ENCODE measurements at places on chromosomes 16 and 17.

- DNase-seq = peak; percentile 20
These were observed 149.6 kb downstream of the SOX9 start for GRCh38 chr17:72270273-72270924.

DNA sequence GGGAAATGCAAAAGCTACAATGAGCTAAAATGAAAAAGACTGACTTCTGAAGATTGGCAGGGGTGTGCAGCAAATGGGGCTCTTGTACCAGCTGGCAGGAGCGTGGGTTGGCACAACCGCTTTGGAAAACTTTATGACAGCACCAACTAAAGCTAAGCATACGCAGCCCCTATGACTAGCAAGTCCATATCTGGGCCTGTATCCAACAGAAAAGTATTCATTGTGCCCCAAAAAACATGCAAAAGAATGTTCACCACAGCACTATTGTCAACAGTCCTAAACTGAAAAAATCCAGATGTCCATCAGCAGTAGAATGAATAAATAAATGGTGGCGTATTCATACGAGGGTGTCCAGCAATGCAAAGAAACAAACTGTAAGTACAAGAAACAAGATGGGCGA lies 22.6 kb upstream of the ITGA3 start:
- DNase-seq = no peak

DNA sequence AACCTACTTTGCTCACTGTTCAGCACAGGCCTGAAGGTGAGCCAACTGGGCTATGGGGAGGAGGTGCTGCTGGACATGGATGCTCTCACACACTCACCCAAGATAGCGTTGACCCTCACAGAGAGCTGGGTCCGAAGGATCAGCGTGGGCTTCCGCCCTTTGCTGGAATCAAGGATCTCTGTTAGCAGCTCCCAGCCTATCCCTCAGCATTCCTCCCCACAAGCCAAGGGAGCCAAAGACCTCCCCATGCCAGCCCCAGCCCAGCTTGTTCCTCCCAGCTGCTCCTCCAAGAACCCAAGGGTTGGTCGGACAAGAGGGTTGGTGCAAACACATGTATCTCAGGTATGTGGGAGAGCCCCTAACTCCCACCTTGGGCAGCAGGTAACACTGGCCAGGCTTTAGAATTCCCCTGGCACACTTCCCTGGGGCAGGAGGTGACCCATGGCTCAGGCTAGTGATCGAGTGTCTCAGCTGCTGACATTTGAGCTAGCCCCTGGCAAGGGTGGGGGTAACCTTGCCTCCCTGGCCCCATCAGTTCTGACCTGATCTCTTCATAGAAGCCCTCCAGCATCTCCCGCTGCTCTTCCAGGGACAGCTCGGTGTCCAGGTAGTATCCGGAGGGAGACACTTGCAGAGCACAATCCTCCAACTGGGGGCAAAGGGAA lies 8.3 kb downstream of the FHOD1 start:
- no peak for DNase-seq

DNA sequence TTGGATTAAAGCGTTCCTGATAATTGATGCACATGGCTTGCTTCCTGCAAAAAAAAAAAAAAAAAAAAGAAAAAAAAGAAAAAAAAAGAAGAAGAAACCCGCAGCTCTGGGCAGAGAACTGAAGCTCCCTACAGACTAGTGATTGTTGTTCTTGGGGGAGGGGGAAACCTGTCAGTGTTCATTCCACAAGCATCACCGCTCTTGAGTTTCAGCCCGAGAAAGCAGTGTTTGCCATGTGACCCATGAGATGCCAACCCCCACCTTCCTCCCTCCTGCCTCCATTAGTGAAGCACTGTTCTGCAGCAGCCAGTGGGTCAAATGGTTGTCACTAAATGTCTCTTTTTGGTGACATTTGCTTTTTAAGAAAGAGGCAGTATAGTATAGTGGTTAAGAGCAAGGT lies 1.7 kb downstream of the USP43 start:
- DNase-seq = no peak

GRCh38 chr17:79842136-79842655 lies 3.0 kb upstream of the CBX4 start:
- DNase-seq = no peak

GRCh38 chr16:86484240-86484639 lies 26.1 kb upstream of the FOXF1 start:
- no peak for DNase-seq

- DNase-seq = no peak
These were observed 16.1 kb downstream of the LASP1 start for GRCh38 chr17:38885728-38886642.

DNA sequence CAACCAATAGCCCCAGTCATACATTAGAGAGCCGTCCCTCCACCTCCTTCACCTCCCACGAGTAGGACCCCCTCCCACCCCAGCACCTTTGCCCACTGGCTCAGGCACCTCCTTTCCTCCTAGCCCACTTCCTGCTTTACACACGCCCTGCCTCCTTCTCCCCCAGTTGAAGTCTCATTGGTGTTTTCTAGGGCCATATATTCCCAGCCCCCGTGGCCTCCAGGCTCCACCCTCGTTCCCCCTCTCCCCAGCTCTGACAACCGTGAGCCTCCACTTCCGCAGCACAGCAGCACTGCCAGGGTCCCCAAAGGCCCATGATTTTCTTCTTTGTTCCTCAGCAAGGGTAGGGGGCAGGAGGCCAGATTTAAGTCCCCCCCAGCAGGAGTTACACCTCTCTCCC lies 340.3 kb upstream of the TNRC6C start:
- no peak for DNase-seq

DNA sequence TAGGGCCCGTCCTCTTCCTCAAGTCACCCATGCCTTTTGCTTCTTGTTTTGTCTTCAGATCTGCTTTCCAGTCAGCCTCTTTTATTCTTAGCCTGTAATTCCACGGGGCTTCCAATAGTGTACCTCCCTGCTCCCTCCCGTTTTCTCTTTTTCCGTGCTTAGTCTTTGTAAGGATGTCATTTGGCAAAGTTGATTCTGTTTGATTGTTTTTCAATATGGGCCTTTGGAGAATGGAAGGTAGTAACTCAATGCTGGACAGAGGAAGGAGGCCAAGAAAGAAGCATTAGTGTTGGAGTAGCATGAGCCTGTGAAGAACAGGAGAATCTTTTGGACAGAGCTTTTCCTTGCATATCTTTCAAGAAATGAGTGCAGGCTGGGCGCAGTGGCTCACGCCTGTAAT lies 6.5 kb downstream of the WWP2 start:
- DNase-seq = no peak

DNA sequence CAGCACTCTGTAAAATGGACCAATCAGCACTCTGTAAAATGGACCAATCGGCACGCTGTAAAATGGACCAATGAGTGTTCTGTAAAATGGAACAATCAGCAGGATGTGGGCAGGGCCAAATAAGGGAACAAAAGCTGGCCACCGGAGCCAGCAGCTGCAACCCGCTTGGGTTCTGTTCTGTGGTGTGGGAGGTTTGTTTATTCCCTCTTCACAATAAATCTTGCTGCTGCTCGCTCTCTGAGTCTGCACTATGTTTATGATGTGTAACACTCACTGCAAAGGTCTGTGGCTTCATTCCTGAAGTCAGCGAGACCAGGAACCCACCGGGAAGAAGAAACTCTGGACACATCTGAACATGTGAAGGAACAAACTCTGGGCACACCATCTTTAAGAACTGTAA lies 20.5 kb downstream of the TMEM100 start:
- no peak for DNase-seq

GRCh38 chr17:43905985-43906852 lies 1.1 kb downstream of the MPP2 start:
- peak; percentile 82 for DNase-seq

DNA sequence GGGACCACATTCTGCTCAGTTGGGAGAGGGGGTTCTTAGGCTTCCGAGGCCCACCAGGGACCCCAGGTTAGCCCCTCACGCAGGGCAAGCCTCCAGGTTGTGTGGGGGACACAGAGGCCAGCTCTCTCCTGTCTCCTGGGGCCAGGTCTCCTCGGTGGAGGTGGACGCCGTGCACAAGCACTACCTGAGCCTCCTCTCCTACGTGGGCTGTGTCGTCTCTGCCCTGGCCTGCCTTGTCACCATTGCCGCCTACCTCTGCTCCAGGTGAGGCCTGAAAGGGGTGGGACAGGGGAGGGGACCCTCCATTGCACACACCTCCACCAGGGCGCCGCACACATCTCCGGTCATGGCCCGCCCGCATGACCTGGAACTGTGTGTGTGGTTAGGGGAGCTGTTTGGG lies 10.9 kb upstream of the ADGRG3 start:
- DNase-seq = no peak

GRCh38 chr17:50785946-50786570 lies 18.7 kb upstream of the ANKRD40CL start:
- DNase-seq = peak; percentile 65

DNA sequence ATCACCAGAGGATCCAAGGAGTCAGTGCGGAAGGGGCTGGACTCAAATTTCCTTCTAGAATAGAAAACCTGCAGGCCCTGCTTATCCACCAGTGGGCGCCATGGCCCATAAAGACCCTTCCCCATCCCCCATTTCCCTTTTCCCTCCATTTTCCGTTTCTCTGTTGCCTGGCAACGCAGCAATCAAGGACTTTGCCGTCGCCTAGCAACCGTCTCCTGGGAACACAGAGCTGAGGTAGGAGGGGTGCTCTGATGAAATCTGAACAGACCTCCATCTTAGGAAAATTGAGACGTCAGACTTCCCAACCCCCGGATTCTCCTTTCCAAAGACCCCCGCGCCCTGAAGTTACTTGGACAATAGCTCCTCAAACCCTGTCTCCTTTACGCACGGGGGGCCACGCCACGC lies 5.7 kb downstream of the DLG4 start:
- DNase-seq = peak; percentile 51

GRCh38 chr17:20983359-20983637 lies 59.5 kb downstream of the USP22 start:
- DNase-seq = no peak

GRCh38 chr17:29390851-29391631 lies 878 bp downstream of the TAOK1 start:
- peak; percentile 44 for DNase-seq

- DNase-seq = no peak
These were observed 93.1 kb upstream of the CCL1 start for GRCh38 chr17:34456121-34456520.

DNA sequence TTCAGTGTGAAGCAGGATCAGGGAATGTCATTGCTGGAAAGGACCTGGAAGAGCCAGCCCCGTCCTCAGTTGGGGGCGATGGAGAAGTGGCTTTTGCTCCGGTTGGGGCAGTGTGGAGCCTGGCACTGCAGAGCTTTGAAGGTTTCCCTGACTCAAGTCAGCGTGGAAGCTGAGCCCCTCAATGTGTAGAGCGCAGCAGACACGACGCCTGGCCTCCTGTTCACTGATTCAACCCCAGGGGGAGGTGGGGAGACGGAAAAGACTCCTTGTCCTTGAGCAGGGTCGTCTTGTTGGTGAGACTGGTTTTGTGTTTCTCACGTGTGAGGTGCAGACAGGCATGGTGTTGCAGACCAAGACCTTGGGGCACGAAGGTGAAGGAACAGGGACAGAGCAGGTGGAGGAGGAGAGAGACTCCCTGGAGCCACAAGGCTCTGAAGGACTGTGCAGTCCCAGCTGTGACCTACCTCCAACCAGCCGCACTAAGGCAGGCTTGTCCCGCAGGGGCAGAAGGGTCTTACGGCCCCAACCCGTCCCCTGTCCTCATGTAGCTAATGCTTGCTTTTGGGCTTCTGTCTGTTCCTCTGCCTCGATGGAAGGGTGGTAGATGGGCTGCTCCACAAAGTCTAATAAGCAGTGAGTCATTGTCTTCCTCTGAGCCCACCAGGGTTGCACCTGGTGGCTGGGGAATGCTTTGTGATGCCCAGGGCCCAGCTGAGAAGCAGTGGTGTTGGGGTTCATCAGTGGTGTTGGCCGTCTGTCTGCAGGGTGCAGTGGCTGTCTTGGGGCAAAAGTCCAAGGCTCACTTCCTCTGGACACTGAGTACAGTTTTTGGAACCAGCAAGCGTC lies 47.8 kb downstream of the MPRIP start:
- no peak for DNase-seq

DNA sequence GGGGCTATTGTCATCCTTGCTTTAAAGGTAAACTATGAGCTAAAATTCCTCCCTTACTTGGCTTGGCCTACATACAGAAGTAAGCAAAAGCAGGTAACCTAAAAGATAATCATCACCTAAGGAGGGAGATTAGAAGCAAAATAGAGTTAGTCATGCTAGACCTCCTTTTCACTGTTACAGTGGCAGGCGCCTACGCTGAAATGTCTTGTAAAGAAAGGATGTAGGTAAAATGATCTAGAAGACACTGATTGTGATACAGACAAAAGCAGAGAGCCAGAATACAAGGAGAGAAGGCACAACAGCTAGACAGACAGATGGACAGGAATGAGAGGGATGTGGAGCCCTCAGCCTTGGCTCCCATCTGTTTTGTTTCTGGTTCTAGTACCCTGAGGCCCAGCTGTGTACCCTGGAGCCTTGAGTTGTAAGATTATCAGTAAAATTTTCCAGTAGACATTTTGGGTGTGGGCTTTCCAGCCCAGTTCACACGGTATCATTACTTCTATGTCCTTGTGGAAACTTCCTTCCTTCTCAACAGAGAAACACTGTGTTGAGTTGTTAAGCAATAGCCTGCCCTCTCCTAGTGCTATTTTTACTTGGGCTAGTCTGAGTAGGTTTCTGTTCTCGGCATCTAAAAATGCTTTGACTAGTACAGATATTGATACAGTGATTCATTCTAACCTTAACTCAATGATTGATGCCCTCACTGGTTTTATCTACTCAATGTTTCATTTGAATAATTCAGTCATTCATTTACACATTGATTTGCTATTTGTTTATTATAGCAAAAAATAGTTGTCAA lies 7.7 kb upstream of the C16orf78 start:
- no peak for DNase-seq

All from GM03348 (cell line).